Osteoblast (primary cell): ENCODE measurements at places on chromosomes 2 and 18.

DNA sequence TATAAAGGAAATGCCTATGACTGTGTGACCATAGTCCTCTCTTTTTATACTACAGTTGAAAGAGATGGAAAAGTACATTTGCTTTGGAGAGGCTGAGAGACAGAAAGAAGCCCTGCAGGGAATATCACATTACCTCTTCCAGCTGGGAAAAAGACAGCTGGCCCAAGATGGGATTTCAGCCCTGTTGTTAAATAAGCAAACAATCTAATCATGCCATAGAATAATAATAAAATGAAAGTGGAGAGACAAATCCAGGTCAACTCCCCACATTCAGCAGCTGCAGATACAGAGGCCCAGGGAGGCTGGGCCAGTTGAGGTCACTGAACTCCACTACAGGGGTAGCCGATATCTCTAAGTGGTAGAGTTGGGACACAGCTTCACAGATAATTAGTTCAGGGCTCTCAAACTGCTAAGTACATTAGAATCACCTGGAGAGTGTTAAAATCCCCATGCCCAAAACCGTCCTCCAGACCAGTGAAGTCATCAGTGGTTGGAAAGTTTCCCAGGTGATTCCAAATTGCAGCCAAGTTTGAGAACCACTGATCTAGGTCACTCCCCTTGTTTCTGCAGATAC is 81.9 kb downstream of the MOGAT1 start:
- DNase-seq = peak; percentile 87

GRCh38 chr2:111667542-111668273 is 216.3 kb downstream of the ANAPC1 start:
- no peak for DNase-seq

GRCh38 chr2:179584760-179585159 is 276.7 kb downstream of the ZNF385B start:
- no peak for DNase-seq

DNA sequence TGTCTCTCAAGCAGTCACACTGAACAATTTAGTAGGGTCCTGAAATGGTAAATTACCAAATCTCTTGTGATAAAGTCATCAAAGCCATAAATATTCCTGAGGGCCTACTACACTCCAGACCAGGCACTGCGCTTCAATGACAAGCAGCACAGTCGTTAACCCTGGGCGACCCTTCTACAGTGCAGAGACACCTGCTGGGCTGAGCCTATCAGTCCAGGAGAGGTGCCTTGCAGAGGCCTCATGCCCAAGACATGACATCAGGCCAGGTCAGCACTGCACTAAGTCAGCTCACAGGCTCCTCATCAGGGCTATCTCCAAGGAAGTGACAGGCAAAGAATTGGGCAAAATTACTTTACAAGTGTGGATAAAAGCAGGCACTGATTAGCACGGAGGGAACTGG is 166.4 kb upstream of the EPB41L3 start:
- no peak for DNase-seq

GRCh38 chr2:228819701-228820100 is 451.4 kb downstream of the PID1 start:
- DNase-seq = no peak
